ENCODE measurements at places on chromosomes 3 and 15.
A peak's percentile ranks its signal among the peaks of the same experiment; 100 is the strongest.

DNA sequence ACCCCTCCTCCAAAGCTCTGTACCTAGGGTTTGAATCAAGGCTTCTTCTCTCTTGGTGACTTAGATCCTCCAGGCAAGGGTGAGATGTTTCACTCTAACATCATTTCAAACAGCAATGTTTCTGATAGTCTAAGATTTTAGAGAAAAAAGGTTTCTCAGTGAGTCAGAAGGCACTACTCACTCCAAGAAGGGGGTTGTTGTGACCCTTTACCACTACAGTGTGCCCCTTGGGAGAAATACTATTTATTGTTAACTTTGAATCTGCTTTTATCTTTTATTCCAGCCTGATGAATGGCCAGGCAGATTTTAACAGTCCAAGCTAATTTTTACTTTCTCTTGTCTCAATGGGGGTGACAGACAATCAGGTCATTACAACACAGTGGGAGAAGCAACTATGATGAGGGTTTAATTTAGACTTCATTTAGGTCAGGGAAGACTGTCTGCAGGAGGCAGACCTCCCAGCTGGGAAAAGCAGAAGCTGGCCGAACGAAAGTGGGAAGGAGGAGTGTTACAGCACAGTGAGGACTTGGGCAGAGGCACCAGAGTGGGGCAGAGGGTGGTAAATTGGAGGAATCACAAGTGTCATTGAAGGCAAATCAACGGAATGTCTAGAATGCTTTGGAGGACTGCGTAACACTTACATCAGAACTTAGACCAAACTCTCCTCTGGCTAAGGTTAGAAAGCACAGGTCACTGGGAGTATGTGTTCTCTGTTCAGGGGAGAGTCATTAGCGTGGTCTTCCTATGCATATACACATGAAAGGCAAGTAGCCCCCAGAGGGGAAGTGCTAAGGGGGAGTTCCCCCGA is 21.2 kb downstream of the ZNF860 start:
- no peak for DNase-seq

- DNase-seq: no peak
Observed at GRCh38 chr15:99993681-99994131, 260.5 kb upstream of the LYSMD4 start.

- DNase-seq: peak; percentile 5
Observed at GRCh38 chr15:33022629-33023028, 171.9 kb downstream of the FMN1 start.

DNA sequence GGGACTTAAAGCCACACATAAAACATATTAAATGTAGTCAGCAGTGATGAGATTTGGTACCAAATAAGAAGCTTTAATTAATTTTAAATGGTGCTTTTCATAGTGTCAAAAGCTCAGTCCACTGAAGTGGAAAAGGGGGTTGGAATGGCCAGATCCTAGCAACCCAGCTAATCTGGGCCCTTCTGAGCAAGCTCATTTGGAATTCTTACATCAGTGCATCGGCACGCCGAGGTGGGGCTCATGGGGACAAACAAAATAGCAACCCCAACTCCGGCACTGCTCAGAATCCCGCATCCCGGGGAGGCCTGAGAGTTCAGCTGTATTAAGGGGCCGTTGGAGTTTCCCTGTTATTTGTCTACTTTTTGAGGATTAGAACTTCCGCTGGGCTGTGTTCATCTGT is 526.4 kb downstream of the SOX2 start:
- peak; percentile 73 for DNase-seq

DNA sequence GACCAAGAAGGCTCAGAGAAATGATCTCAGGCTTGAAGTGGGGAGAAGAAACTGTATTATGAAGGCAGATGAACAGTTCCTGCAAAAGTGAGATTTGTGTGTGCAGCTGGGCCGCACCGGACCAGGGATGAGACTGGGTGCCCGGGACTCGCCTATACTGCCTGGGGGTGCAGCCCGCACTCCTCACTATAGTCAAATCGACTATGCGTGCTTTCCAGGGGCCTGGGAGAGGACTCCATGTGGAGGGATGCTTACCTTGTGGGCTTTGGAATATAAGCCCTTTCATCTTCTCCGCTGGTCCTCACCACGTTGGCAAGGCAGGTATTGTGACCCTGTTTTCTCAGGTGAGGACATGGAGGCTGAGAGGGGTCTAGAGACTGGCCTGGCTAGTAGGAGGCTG is 32.9 kb upstream of the APOD start:
- no peak for DNase-seq

GRCh38 chr15:59825901-59826300 is 136.8 kb upstream of the BNIP2 start:
- DNase-seq: no peak

DNA sequence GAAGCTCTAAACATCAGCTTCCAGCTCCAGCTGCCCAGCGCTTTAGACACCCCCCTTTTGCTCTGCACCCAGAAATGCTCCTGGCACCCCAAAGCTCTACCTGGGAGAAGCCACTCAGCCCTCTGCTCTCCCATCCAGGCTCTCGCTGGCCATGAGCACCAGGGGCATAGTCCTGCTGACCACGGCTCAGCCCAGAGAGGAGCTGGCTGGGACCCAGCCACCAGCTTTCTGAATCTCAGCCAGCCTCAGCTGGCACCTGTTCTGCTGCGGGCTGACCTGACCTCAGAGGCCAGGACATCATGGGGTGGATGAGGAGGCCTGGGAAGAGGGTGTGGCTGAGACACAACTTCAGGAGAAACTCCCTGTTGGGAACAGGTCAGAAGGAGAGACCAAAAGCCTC is 8.6 kb downstream of the NTRK3 start:
- DNase-seq: no peak

- no peak for DNase-seq
Observed at GRCh38 chr3:125325746-125326145, 49.4 kb downstream of the ZNF148 start.

DNA sequence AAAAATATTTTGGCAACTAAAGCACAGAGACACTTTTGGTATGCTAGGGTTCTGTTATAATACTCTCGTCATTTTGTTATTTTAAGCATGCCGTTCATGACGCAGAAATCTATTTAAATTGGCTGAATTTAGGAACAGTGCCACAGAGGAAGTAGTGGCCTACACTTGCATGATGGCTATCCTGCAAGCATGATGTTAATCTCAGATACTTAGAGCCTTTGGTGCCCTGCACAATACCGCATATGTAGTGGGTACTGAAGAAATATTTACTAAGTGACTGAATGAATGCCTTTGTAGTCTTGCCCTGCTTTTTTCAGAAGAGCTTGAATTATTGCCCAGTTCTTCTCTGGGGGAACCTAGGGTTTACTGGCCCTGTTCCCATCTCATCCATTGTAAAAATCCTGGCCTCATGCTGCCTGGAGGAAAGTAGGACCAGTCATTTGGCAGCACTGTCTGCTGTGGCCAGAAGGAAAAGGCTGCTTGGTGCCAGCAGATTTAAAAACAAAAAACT is 79.0 kb downstream of the SERPINI1 start:
- peak; percentile 96 for DNase-seq

- DNase-seq: no peak
Observed at GRCh38 chr15:38299216-38299615, 46.6 kb downstream of the SPRED1 start.

GRCh38 chr15:56732886-56733135 is 498 bp downstream of the ZNF280D start:
- DNase-seq: no peak

DNA sequence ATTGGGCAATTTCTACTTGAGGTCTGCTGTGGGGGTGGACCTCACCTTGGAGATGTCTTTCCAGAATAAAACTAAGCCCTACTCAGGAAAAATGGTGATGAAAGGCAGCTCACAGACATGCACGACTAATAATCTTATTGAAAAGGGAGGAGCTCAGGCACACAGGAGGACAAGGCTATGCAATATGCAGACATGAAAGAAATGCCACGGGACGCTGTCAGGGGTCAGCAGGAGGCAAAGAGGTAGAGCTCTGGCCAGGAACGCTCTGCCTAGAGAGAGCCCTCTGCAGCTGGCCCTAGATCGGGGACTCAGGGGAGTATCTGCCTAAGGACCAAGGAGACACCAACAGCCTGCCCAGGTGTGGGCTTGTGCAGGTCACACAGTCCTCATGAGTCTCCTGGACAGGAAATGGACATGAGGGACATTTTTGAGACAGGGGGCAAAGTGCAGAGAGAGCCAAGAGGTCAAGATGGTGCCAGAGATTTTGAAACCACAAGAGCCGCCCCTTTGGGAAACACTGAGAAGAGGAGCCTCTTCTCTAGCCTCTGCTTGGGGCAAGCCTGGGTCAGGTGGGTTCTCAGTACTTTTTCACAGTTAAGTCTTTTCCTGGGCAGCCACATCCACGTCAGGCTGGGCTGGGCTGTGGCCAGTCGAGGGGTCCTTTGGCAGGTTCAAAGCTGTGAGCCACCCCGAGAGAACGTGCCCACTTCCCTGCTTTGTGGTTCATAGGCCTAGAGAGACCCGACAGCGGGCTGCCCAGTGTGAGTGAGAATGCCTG is 23.2 kb downstream of the EAF1 start:
- no peak for DNase-seq

- DNase-seq: no peak
Observed at GRCh38 chr3:55951388-55951787, 464.3 kb upstream of the WNT5A start.

- DNase-seq: no peak
Observed at GRCh38 chr3:171432548-171432947, 27.7 kb downstream of the TNIK start.

DNA sequence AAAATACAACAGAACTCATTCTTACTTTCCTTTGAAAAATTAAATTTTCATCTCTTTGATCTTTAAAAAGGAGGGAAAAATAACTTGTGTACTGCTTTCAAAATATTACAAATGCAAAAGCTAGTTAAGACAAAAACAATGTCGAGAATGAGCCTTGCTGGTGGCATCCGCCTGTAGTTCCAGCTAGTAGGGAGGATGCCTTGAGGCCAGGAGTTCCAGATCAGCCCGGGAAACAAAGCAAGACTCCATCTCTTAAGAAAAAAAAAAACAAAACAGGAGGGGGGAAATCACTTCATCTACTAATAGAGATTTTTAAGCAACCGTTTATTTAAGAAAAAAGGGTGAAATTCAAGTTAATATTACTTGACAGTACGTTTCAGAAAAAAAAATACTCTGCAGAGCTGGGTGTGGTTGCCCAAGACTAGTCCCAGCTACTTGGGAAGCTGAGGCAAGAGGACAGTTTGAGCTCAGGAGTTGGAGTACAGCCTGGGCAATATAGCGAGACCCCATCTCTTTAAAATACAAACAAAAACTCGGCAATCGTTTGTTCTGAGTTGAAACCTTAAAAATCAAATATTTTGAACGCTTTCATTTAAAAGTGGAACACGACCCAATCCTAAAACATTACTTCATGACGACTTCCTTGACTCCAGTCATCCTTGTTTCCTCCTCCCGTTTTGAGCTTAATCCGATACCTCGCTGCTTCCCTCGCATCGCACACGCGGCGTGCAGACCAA is 1.2 kb downstream of the KPNA1 start:
- no peak for DNase-seq

GRCh38 chr3:31399271-31399670 is 133.5 kb upstream of the STT3B start:
- DNase-seq: no peak

DNA sequence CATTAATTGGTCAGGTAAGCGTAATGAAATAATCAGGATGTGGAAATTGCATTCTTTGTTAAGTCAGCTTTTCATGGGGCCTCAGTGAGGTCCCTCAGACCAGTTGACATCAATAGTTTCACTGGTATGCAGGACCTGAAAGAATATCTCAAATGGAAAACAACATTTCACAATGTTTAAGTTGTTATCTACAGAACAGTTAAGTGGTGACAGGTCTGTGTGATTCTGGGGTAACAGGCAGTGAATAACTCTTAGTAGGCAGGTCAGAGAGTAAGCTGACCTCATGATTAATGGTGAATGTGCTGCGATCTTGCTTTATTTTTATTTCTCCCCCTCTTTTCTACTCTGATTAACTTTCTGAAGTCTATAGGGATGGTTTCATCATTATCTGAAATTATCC is 28.9 kb upstream of the ACP3 start:
- no peak for DNase-seq

DNA sequence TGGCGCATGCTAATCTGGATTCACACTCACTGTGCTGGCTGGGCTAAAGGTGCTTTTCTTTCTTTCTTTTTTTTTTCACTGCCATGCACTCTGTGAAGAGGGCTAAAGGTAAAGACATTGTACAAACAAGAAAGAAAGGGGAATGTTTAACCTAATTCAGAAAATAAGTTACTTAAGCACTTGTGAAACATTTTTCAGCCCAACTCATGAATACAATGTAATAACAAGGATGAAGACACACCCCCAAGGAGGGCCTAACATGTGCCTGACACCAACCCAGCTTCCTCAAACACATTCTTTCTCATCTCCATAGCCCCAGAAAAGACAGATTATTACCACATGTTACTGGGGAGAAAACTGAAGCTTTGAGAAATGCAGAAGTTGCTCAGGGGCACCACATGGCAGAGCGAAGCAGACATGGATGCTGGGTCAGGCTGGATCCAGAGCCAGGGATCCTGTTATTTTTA is 5.7 kb downstream of the STIMATE start:
- no peak for DNase-seq

DNA sequence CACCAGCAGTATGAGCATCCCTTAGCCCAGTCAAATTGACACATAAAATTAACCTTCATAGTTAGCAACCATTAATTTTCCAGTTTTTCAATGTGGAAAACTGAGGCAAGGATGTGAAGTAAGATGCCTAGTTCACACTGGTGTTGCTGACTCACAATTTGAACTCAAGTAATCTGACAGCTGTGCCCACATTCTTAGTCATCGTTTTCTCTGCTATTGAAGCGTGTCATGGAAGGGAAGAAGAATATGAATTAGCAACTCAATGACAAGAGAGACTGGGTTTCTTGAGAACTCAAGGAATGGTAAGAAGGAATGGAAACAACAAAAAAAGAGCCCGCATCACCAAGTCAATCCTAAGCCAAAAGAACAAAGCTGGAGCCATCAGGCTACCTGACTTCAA is 261.4 kb downstream of the EPHA3 start:
- DNase-seq: no peak
